Left lobe of liver (tissue), 2 donors: ENCODE measurements at places on chromosomes 5 and 9.

DNA sequence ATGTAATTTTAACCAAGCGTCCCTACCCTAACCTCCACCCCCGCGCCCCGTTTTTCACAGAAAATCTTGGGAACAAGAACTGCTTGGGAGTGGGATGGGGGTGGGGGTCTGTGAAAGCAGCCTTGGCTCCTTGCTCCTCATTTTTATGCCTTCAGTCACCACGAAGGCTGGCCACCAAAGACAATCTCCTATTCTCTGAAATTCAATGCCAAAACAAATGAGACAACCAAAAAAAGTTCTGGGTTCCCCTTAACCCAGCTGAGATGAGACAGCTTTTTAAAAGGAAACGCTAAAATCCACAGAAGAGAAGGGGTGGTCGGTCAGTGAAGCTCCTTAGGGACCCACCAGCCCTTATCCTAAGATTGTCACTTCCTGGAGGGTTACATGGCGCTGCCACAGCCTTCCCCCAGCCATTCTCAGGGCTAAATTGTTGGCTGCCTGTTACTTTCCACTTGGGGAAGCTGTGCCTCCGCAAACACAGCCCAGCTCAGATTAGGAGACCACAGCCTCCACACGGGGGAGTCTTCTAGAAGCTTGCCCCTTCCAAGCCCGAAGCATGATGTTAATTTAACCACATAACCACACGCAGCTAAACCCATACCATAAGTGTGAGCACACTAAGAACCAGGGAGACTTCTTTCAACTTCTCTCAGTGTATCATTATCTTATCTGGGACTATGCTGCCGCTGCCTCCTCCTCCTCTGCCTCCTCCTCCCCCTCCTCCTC, 136.3 kb downstream of the FOXD1 start:
- DNase-seq: no peak

- DNase-seq: no peak
Observed at GRCh38 chr9:137660144-137660543, 41.3 kb downstream of the EHMT1 start.

- DNase-seq: no peak
Observed at GRCh38 chr9:134214386-134214765, 50.0 kb upstream of the RNU6ATAC start.

- no peak for DNase-seq
Observed at GRCh38 chr5:168676501-168676900, 97.3 kb upstream of the PANK3 start.

- DNase-seq: no peak
Observed at GRCh38 chr5:72498284-72498683, 8.9 kb downstream of the ZNF366 start.

DNA sequence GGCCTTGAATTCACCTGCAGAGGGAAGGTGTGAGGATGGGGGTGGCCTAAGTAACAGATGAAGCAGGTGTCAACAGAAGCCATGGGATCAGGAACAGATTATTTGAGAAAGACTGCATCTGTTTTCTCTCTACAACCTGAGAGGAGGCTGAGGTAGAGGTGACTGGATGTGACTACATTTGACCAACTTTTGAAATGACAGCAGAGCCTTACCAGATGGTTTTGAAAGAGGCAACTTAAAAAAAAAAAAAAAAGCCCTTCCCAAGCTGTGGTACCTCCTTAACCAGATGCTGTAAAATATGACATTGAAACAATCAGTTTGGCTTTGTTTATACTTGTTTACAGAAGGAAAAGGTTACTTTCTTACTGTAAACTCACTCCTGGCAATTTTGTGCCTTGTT, 108.6 kb downstream of the TRIO start:
- no peak for DNase-seq

DNA sequence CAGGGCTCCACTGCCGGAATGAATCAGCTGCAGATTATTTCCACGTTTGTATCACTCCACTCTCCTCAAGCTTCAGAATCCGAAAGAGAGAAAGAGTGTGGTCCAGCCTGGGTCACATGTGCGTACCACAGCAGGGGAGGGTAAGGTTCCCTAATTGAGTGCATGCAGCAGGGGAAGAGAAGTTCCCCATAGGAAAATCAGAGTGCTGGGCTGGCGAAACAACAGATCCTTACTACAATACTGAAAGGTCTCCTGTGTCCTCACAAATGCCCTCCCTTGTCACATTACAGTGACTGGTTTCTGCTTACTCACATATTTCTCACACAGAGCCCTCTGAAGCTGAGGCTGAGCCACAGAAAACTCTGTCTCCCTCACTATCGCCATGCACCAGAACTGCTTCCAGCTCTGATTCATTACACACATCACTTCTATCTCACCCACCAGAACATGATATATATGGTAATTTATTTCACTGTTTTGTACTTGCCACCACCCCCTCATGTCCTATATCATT, 532.2 kb upstream of the TUSC1 start:
- DNase-seq: no peak

DNA sequence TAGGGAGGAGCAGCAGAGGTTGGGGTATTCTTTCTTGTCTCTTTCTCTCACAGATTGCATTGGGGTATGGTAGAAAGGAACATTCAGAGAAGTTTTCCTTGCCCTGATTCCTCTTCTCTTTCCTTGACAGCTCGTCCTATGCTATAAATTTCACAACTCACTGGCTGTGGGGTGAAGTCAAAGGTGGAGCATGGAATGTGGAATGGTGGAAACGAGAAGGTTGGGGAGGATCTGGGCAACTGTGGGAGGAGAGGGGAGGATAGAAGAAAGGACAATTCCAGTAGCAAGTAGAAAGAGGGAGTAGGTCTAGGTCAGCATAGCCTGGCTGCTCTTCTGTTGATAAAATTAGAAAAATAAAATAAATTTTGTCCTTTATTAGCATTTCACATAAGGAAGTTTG, 39.0 kb upstream of the POC5 start:
- DNase-seq: no peak

DNA sequence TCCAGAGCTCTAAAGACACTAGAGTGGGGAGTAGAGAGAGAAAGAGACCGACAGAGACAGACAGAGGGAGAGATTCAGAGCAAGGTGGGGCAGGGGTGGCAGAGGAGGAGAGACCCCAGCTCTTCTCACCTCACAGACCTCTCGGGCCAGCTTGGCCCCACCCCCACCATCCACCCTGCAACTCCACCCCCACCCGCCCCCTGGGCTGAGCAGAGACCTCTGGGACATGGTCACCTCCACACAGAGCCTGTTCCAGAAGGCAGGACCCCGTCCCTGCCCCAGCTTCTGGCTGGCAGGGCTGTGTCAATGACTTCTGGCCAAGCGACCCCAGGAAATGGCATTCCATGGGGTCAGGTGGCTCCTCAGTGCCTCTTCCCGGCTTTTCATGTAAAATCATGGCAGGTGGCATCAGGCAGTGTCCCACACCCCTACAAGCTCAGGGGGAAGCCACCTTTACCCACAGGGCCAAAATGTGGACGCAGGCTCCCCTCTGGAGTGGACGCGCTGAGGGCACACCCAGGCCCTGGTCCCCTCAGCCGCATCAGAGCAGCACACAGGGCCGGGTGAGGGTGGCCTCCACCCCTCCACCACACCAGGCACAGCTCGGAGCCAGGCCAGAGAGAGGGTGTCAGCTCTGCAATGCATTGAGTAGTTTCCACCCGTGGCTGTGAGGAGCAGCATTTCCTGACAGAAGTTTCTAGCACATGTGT, 131.2 kb upstream of the LPCAT1 start:
- DNase-seq: peak; percentile 34

DNA sequence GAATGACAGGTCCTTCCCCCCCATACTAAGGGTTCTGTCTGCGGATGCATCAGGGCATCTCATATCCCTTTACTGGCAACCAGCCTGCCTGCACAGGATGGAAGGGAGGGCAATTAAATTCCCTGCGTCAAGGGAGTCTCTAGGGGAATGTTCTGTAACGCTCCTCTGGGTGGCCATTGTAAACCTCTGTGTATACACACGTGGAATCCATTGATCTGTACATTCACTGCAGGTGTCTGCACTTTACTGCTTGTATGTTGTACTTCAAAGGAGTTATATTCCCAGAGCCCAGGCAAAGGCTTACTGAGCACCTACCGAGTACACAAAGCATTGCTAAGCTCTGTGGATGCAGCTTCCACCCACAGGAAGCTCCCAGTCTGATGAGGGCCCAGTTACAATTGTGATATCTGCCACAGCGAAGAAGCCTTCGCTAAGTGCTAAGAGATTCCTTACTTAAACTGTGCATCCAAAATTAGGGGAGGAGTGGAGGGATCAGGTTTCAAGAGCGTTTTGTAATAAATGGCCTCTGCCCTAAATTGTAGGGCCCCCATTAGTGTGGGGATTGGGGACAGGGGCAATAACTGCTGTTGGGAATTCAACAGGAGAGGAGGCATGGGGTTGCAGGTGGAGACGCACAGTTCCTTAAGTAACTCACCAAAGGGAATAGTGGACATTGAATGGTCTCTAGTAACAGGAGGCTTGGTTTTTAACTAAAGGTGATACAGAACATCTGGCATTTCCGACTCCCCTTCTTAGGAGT, 1.5 kb upstream of the RETREG1 start:
- DNase-seq: no peak

- no peak for DNase-seq
Observed at GRCh38 chr5:90379652-90380051, 29.9 kb downstream of the CETN3 start.

DNA sequence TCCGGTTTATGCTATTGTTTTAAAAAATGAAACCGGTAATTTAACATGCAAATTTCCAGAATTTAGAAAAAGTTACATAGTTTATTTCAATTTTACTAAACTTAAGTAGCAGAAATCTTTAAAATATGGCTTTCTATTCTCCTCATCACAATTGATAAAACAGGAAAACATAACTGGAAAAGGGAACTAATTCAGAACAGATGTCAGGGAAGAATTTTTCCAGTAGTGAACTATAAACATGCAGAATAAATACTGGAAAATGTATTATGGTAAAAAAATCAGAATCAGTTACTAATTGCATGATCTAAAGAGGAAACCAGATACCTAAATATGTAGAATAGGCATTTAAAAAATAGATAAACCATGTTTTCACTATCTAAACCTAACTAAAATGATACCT, 7.3 kb upstream of the NR4A3 start:
- DNase-seq: no peak

DNA sequence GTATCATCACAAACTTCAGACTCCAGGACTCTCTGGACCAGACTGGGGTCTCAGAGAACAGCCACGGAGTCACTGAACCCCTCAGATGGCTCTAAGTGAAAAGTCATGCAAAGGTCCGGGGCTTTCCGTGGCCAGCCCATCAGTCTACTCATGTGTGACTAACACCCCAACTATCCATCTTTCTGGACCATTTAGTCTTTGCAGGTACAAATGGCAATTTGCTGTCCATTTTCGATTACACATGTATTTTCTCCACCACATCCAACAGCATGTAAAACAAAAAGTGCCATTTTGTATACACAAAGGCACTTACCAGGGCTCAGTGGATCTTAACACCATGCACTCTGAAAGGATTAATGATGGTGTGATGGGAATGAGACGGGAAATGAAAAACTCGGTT, 387.7 kb downstream of the BNC2 start:
- DNase-seq: no peak

DNA sequence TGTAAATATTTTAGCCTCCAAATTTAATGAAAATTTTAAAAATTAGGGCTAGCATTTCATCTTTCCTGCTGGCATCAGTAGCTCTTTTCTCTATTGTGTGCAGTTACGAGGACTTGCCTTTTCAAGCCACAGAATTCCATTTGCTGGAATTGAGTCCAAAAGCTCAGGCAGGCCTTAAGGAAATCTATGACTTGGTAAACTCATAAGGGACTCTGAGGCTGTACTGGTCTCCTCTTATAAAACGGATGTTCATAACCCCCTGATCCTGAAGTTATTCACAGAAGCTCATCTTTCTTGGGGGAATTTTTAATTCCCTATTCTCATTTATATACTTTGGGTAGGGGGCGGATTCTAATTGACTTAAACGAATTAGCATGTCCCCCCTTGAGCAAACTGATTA, 23.4 kb downstream of the ANKRA2 start:
- no peak for DNase-seq

DNA sequence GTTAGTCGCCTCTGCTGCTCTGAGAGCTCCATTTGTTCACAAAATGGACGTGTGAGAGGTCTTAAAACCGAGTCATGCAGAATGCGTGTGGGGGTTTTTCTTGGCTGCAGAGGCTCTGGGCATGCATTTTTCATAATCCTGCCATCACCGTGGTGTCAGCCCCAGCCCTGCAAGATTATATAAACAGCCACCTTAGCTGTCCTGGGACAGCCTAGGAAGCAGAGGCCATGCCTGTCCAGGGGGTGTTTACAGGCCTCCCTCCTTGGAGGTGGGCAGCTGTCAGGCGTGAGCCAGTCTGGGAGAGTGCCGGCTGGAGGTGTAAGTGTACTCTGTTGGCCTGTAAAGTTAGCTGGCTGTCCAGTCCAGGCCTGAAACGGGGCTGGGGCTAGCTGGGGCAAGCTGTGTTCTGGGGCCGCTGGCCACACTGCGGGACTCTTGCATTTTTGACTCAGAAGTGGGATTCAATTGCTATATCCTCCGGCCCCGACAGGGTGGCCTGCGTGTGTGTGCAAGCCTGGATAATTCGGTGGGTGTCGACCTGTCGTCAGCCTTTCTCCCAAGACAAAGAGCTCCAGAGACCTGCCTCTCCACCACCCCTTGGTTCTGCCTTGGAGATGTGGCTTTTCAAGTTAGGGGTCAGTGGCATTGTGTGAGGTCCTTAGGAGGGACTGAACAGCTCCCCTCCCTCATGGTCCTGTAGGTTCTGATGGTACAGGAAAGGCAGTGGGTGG, 2.4 kb downstream of the WNK2 start:
- DNase-seq: no peak

GRCh38 chr5:179769271-179769670, 24.5 kb upstream of the LTC4S start:
- no peak for DNase-seq

DNA sequence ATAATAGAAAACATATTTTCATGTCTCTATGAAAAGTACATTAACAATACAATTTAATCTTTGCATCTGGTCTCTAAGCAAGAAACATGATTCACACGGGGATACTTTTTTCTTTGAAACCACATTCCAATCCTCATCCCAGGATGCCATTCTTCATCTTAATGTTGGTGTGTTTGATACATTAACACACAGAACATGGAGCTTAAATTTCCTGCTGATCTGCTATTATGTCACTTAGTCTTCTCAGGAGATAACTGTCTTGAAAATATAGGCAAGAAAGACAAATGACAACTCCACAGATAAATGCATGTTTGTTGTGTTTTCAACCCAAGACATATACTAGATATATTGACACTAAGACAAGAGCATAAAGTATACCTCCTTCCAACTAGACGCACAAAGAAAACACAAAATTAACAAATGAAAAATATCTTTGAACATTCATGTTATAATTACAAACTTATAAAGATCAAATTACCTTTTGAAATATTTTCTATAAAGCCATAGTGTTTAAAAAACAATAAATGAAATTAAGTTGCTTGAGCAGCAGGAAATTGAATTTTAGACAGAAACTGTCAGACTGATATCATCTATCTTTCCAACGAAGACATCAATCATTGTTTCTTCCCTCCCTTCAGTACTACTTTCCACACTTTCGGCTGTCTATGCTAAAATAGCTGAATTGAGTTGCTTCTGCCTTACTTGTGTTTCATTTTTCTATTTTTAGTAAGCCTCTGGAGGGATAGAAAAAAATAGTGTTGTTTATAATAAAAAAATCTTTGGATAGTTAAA, 1676.7 kb upstream of the CDH9 start:
- DNase-seq: no peak

GRCh38 chr5:35626553-35626952, 8.9 kb downstream of the SPEF2 start:
- no peak for DNase-seq

GRCh38 chr5:68286612-68286912, 71.0 kb downstream of the PIK3R1 start:
- no peak for DNase-seq

GRCh38 chr5:135739383-135739981, 95.0 kb upstream of the SLC25A48 start:
- no peak for DNase-seq

GRCh38 chr9:131349522-131349880, 44.4 kb upstream of the PRRC2B start:
- DNase-seq: no peak
